RWPE1 (cell line): ENCODE measurements at places on chromosomes 6 and 20.

DNA sequence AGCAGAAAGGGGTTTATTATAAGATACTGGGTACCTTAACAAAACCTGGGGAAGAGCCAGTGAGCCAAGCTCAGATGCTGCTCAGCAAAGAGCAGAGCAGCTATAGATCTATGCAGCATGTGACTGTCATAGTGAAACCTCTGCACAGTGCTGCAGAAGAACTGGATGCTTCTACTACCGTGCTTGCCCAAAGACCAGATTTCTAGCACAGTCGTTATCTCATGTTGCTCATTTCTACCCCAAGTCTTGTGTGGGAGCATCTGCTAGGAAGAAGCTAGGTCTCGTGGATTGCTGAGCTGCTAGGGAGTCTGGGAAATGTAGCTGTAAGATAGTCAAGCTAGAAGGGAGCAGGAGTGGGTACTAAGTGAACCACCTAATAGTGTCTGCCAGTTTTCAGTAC is 31.7 kb upstream of the GNRH2 start:
- no peak for DNase-seq

- DNase-seq, result no peak
These were observed 898.3 kb upstream of the ADGRB3 start for GRCh38 chr6:67736816-67737215.

GRCh38 chr20:60101201-60101890 is 143.1 kb downstream of the CDH26 start:
- DNase-seq, result no peak

- peak; percentile 0 for DNase-seq
These were observed 573.6 kb downstream of the MMUT start for GRCh38 chr6:48889429-48889828.

- DNase-seq, result no peak
These were observed 88.3 kb downstream of the IYD start for GRCh38 chr6:150456902-150457643.

DNA sequence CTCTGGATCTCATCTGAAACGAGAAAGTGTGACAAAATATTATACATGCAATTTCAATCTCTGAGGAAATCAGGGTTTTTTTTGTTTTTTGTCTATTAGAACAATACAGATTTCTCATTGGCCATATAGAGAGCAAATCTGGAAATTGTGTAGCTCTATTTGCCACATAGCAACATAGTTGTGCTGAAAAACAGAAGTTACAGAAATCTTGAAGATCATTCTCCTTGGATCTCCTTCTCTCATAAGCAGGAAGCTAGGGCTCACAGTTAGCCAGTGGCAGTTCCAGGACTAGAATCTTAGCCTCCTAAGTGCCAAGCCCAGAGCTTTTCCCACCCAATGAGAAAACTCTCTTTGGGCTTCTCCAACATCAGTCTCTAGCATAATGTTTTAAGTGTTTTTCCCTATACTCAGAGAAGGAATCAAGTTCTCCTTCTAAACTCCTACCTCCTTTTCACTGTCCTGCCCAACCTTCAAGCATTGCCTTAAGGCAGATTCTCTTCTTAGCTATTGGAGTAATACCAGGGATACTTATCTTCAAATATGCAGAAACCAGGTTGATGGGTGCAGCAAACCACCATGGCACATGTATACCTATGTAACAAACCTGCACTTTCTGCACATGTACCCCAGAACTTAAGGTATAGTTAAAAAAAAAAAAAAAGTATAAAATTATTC is 211.6 kb downstream of the ALDH8A1 start:
- DNase-seq, result no peak

GRCh38 chr6:165732696-165733488 is 69.9 kb upstream of the PDE10A start:
- DNase-seq, result no peak

DNA sequence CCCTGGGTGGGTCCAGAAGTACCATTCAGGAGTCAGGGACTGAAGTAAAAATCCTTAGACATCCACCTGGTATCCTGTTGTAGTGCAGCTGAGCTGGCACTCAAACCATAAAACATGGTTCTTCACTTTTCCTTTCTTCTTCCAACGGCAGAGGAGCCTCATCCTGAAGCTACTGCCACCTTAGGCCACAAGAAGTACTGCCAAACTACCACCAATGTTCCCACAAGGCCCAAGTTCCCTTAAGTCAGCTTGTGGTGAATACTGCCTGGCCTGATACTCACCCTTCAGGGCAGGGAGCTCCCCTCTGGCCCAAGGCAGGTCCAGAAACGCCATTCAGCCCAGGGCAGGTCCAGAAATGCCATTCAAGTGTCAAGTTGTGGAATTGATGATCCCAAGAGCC is 1053.4 kb upstream of the CITED2 start:
- DNase-seq, result no peak

GRCh38 chr6:53728570-53729194 is 63.1 kb upstream of the KLHL31 start:
- DNase-seq, result peak; percentile 39

DNA sequence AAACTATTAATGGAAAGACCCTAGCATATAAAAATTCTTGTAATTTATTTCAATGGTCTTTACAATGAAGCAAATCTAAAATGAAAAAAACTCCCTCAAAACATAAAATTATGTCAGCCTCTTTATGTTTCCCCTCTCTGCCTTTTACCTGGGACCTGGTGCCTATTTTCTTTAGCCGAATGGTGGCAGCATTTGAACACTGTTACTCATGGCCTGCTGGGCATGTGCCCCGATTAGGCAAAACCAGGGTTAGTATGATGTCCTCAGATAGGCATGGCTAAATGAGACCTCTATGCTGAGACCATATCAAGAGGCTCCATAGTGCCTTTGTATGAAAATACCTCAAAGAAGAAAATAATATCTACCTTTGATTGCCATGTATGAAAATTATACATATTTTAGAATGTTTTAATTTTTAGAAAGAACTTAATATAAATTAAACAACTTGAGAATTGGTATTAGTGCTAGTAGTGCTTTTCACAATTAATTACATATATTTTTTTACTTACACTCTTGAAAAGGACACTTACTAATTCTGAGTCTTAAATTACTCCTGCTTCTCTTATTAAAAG is 22.5 kb upstream of the C6orf58 start:
- peak; percentile 55 for DNase-seq

- no peak for DNase-seq
These were observed 98.2 kb upstream of the DTNBP1 start for GRCh38 chr6:15761045-15761502.

- DNase-seq, result no peak
These were observed 15.5 kb downstream of the ASIP start for GRCh38 chr20:34256629-34257124.

- peak; percentile 52 for DNase-seq
These were observed 1.1 kb downstream of the EIF2S2 start for GRCh38 chr20:34110745-34111641.

DNA sequence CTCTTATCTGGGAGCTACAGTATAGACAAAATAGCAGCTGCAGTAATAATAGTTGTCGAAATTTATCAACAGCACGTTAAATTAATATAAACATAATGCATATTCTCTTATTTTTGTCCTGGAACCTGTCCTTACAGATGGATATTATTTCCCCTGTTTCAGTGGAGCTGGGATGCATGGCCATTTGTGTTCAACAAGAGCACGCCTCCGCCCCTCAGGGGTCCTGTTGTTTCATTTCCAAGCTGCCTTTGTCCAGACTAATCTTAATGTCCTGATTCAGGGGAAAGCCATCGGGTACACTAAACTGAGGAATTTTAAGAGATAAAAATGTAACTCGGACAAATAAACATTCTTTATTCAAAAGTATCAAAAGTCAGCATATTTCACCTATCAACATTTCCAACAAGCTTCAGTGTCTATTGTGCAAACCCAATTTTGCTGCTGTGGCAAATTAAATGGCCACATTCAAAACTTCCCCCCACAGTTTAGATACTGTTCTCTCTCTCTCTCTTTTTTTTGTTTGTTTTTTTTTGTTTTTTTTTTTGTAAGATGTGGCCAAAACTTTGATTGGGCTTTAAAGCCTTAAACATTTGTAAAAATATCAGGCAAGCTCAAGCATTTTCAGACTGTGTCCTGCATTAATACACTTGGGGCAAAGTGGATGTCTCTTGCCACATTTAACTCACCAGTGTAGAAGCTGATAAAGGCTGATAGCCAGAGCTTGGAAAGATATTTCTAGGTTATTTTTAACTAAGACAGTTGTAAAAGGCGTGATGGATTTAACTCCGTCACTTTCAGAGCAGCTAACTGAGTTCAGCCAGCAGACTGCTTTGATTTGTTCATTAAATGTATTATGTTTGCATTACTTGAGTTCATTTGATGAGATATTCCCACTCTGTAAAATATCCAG is 112.5 kb upstream of the QKI start:
- no peak for DNase-seq

DNA sequence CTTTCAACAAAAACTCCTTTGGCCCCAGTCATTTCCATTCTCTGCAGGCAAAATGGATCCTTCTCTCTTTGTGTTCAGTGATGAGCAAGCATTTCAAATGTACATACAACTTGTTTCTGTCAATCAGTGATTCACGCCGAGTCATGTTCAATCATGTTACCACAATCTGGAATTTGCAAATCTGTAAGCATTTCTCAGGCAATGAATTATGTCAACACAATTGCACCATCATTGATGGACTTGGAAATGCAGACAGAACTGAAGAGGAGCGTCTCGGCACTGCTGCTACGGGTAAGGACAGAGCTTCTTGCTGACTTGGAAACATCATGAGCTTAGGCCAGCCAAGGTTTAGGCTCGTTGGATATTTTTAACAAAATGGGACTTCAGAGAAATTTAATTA is 132.8 kb upstream of the AGPAT4 start:
- DNase-seq, result peak; percentile 86

DNA sequence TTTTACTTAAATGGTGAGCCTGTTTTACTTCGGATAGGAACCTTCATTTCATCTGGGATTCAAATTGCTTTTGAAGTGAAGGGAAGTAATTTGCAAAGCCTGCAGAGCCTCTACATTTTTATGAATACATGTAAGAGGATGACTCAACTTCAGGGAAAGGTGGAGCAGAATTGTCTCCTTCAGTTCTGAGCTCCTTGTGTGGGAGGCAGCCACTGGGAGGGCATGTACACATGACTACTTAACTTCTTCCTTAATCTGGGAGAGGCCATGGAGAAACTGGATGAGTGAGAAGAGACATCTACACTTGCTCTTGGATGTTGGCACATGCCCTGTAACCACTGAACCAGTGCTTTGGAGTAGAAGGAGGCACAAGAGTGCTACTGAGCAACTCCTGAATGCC is 145.1 kb upstream of the NRSN1 start:
- DNase-seq, result no peak

GRCh38 chr6:64006246-64006645 is 370.6 kb downstream of the PHF3 start:
- no peak for DNase-seq

DNA sequence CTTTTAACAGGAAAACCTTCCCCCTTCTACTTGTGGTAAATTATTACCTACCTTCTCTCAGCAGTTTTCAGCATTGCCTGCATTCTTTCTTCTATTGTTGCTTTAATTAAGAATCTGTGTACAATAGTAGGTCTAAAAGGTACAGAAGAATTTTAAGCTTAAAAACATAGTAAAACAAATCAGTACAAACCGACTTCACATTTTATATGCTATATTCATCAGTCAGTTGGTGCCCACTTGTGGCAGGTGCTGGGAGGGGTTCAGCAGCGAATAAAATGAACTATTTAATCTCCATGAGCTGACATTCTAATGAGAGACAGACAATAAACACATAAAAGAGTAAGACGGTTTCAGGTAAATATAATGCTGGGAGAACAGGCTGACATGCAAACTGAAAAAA is 73.4 kb upstream of the FBXO30 start:
- no peak for DNase-seq
